ENCODE measurements at places on chromosomes 7 and 10.

DNA sequence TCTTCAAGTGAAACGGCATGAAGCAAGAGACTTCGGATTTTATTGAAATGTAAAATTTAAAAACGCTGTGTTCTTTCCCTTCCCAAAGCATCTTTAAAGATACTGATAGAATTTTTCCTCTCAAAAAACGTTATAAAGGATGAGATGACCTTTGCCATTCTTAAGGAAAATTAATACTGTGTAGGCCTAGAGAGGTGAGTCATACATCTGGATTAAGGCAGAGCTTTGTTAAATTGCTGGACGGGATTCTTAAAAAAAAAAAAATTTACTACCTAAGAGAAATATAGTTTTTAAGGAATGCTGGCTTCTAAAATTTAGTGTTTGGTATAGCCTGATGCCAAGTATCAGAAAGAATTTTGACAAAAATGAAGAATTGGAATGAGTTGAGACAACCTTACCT lies 6.3 kb upstream of the HBP1 start:
- no peak for DNase-seq

- DNase-seq = no peak
Measured at GRCh38 chr10:129562487-129562886, 95.4 kb downstream of the MGMT start.

DNA sequence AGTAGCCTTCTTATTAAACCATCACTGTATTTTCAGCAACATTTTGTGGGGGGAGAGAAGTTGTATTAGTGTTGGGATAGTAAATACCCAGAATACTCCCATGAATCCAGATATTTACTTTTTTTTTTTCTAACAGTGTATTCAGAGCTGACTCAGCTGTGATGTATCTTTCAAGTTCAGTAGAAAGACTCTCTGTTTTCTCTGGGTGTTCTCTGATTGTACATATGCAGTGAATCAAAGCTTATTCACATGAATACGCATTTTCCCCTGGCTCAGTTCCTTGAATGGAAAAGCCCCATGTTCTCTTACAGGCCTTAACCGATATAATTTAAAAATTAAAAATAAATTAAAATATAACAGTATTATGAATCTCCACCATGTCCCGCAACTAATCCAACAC lies 1.3 kb downstream of the TFPI2 start:
- no peak for DNase-seq

GRCh38 chr10:33419311-33419710 lies 84.8 kb upstream of the NRP1 start:
- no peak for DNase-seq

- no peak for DNase-seq
Measured at GRCh38 chr7:37076668-37077067, 352.4 kb upstream of the AOAH start.

GRCh38 chr7:140017543-140017942 lies 45.2 kb downstream of the PARP12 start:
- DNase-seq = no peak

GRCh38 chr10:114801411-114801813 lies 20.2 kb upstream of the FHIP2A start:
- DNase-seq = peak; percentile 19

DNA sequence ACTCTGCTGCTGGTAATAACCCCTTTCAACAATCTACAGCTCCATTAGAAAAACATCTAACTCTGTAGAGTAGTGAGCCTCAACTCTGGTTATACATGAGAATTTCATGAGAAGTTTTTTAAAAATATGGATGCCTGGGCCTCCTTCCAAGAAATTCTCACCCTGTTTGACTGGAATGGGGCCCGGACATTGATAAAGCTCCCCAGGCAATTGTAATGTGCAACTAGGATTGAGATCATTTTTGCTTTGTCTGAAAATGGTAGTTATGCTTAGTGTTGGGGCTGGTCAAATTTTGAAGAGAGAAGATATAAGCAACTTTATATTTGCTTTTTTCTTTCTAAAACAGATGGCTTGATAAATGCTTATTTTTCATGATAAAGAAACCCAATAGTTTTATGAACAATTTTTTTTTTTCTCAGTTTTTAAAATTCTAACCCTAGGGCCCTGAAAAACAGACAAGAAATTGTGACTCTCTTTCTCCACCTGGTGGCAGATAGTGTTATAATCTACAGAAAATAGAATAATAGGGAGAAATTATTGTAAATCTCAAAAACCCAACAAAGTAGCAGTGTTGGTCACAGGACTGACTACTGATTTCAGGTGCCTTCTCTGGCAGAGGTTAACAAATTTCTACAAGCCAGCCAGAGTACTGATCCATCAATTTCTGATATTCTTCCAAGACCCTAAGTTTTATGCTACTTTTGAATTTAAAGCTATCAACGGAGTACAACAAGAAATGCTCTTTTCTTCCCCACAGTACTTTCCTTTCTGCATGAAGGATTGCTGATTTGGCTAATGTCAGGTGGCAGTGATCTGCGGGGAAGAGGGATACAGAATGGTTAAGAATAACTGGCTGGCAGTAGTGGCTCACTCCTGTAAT lies 174.8 kb downstream of the DKK1 start:
- no peak for DNase-seq

- no peak for DNase-seq
Measured at GRCh38 chr7:31583526-31583925, 69.6 kb downstream of the ITPRID1 start.

GRCh38 chr10:110169586-110169985 lies 37.8 kb upstream of the MXI1 start:
- no peak for DNase-seq

- DNase-seq = no peak
Measured at GRCh38 chr10:77267703-77268675, 369.6 kb downstream of the KCNMA1 start.

- no peak for DNase-seq
Measured at GRCh38 chr7:66913118-66914037, 7.6 kb upstream of the TMEM248 start.

DNA sequence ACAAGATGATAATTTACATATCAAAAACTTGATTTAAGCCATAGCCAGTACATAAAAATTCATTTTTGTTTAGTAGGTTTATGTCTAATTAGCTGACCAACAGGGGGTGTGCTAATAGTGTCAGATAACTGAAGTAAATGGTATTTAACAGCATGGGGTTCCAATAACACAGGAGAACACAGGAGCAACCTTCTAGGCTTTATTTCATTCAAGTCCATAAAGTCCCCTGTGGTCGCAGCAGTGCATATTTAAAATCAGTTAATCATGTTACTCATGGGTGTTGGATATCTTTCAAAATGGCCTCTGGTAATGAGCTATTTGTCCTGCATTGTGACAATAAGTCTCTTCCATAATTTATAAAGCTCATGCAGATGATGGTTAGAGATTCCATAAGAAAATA lies 238.6 kb downstream of the CNTNAP2 start:
- DNase-seq = no peak
